IMR-90 (cell line): ENCODE measurements at places on chromosomes 5 and 9.

DNA sequence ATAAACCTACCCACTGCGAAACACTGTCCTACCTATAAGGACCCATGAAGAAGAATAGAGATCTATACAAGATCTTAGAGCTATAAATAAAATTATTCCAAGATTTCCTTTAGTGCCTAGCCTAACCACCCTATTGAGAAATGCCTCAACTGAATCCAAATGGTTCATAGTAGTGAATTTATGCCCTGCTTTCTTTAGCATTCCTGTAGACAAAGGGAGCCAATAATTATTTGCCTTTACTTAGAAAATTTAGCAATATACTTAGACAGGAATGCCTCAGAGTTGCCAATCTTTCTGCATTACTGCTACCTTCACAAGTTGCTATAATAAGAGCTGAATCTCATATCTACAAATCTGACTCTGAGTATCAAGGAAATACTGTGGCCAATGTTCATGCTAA lies 62.6 kb downstream of the PUM3 start:
- no peak for DNase-seq

- no peak for DNase-seq
These were observed 70.0 kb upstream of the IL17B start for GRCh38 chr5:149448831-149449714.

GRCh38 chr5:54146390-54146789 lies 164.0 kb downstream of the ARL15 start:
- DNase-seq: no peak

GRCh38 chr9:98176391-98177259 lies 15.8 kb downstream of the CORO2A start:
- no peak for DNase-seq

DNA sequence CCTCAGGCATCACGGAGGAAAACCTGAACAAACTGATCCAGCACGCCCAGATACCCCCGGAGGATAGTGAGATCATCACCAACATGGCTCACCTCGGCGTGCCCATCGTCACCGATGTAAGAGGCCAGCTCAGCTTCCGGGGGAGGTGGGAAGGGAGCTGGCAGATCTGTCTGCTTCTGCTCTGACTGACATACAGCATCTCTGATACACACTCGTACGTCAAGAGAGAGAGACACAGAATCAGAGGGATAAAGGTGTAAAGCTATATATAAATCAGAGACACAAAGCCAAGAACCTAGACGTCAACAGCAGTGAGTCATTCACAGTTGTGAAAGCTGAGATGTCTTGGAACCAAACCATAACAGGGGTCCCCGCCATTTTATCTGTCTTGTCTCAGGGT lies 30.1 kb upstream of the CFAP157 start:
- peak; percentile 14 for DNase-seq

GRCh38 chr5:167821151-167821550 lies 470.3 kb upstream of the WWC1 start:
- no peak for DNase-seq

DNA sequence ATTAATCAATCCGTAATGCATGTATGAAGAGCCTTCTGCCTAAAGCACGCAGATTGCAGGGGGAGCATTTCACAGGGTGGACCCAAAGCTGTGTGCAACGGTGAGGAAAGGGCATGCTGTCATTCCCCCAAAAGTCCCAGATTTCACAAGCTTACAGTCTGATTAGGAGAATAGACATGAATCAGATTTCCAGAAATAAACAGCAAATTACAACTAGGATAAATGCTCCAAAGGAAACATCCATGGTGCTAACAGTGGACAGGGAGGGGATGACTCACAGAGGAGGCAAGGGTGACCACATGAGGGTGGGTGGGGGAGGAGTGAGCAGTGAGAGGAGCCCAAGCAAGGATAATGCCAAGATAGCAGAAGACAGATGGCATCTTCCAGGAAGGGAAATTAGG lies 258.4 kb upstream of the TAS2R1 start:
- peak; percentile 96 for DNase-seq

GRCh38 chr5:133445744-133446143 lies 166.6 kb downstream of the FSTL4 start:
- DNase-seq: no peak

- DNase-seq: peak; percentile 10
These were observed 51.8 kb downstream of the SLC1A3 start for GRCh38 chr5:36658038-36658756.

DNA sequence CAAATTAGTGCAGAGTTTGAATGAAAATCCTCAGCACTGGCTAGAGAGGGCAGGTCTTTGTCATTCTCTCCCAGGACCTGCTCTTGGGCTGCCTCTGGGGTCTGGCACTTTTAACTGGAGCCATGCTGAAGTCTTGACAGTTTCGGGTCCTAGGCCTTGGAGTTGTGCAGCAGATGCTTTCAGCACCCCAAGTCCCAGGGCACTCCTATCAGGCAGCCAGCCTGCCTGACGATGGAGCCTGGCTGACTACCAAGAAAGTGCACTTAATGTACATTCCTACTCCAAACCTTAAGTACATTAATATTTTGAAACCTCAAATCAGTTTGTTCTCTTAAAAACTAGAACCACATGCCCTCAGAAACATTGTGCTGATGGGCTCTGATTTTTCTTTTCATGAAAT lies 69.3 kb upstream of the CXCL14 start:
- no peak for DNase-seq

DNA sequence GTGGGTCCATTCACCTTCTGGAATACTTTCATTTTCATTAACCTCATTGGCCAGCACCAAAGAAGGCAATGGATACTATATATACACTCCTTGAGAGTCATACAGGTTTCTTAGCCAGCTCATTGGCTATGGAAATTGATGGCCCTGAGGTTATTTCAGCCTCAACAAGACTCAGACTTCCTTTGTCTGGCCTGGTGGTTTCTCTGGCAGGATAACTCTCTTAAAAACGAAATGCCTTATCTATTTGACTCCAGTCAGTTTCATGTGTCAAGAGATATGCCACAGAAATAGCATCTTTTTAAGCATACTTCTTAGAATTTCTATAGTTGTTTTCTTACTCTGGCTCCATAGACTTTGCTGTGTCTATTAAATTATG lies 28.9 kb downstream of the CDH9 start:
- no peak for DNase-seq

GRCh38 chr5:4337519-4337918 lies 741.9 kb downstream of the IRX1 start:
- no peak for DNase-seq

DNA sequence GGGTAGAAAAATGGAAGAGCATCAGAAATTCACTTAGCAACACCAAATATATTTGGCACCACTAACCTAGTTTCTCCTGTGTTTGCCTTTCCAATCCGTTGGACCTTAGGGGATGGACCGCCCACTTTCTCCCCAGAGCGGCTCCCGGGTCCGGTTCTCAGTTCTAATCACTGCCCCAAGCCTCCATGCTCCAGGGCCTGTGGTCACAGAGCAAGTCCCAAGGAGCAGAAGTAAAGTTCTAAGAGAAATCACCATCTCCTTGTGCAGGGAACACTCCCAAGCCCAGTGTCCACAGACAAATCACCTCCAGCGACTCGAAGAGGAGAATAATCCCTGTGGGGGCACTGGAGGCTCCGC lies 728 bp upstream of the SLC1A1 start:
- DNase-seq: no peak

DNA sequence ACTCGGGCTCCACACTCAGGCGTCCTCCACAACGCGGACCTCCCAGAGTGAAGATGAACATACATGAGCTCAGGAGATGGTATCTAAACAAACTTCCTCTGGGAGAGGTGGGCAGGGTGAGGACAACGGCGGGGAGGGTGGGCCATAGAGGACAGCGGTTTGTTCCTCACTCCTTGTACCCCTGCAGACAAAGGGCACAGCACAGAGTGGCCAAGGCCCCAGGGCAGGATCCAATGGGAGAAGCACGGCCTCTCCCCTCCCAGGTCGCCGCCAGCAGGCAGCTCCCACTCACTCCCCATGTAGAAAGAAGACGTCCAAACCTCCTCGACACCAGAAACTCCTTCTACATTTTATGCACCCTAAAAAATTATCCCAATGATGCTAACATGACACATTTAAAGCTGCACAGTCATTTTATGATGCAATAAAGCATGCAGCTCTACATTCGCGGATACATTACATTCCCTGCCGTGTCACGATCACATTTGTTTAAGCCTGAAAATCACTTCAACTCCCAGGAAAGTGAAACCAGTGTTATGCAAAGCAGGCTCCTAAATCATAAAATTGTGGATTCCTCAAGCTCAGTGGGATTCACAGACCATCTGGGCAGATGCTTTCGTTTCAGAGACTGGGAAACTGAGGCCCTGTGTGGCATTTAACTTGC lies 87.5 kb upstream of the SARDH start:
- DNase-seq: peak; percentile 90

DNA sequence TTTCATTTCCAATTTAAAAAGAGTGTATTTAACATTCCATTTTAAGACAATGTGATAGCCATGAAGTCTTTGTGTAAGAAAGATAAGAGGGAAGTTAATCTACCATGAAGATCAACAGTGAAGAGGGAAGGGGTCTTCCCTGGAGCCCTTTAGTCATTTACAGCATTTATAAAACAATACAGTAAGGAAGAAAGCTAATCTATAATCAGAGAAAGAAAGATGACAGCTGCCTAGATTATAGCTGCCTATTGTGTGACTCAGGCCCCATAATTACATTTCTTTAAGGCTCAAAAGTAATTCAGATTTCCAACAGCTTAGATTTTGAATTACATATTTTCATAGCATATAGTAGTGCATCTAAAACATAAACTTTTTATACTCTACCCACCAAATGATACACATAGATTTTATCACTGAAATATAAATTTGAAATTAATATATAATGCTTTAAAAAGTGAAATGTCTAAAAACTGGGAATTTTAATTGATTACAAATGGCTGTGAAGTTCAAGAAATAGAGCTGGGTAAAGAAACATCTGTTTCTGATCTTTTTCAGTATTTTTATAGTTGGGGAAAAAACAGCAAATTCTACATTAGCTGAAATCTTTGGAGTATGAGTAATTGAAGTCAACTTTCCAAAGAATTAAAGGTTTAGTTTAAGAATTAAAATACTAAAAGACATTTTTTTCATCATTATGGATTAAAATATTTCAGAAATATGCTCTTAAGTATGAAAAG lies 89.6 kb downstream of the RIC1 start:
- DNase-seq: peak; percentile 24

DNA sequence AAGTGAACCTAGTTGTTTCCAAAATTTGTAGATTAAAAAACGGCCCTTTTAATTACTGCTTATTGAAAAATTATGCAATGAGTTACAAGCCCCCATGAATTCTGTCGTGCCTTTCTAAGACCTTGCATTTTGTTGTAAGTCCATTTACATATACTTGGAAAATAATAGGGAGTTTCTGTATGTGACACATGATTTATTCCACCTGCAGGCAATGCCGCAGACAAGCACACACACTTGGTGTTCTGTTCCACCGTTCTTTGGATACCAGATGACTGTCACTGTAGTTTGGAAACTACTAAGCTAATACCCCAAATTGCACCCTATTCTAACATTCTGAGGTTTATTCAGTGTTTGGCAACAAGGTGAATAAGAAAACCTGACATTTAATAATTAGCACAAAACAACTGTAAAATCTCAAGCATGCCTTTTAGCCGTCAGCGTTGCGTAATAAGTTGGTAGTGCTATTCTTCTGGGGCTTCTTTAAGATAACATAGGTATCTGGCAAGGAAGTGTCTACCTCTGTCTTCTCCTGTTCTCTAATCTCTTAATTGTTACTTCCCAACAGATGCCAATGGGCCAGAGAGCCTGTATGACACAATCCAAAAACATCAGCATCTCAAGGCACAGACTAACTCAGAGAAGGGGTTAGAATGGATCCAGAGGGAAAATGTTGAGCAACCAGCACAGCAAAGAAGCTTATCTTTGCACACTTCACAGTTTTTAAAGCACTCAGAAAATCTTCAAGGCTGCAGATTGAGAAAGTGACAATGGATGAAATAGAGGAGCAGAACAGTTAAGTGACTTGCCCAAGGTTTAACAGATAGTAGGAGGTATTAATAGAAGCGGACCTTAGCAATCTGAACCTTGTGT lies 48.2 kb upstream of the DPYSL3 start:
- peak; percentile 28 for DNase-seq

- no peak for DNase-seq
These were observed 588.8 kb upstream of the KLF4 start for GRCh38 chr9:108078375-108078774.

DNA sequence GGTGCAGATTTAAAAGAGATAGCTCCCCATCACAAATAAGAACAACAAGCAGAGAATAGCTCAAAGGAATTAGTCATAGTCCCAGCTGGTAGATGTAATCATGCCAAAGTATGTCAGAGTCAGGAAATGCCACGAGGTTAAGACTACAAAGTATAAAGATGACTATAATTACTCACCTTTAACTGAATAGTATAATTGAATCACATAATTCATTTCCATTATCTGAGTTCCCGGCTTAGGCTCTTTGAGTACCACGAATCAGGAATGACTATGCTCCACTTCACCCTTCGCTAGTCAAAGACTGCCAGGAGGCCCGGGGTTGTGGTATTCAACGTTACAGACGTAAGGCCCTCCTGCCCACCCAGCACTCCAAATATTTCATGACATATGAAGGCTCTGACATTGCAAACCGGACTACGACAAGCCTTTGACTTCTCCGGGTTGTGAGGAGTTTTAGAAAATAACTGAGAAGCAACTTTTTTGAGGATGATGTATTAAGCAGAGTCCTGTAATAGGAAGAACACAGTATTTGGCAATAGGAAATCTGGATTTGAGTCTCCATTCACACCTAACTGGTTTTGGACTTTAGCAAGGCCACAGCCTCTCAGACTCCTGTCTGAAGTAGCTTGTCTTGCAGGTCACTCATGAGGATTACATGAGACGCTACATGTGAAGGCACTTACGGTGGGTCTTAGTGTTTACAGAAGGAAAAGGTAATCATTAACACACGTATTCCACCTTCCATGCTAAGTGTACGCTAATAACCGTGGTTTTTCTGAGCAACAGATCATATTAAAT lies 64.6 kb downstream of the ENC1 start:
- peak; percentile 85 for DNase-seq

DNA sequence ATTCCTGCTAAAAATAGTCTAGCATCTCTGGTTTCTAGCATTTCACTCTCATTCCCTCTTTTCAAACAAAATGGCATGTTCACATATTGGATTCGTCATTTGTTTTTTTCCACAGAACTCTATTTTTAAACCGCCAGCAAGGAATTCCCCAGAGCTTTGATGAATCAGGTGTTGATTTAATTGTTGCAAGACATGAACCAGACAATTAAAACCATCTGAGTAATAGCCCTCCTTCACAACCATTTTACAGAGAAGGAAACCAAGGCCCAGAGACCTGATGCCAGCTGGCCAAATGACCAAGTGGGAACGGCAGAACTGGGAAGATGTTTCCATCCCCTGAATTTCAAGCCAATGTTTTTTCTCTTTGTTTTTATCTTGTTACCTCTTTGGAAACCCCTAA lies 167.0 kb downstream of the CAAP1 start:
- DNase-seq: no peak

DNA sequence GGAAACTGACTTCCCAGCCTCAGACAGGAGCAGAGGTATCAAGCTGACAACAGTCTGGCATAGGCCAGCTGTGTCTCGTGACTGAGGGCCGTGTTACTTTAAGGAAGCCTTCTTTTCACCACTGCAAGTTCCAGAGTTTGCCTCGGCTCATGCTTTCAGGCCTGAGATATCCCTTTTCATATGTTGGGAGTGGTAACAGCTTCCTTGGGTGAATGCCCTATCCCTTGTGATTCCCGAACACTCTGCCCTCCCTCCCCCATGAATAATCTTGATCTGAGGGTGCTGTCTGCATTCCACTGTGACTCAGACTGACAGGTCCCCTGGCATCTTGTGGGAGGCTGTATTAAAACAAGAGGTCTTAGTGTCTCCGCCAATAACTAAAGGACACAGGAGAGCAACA lies 49.7 kb upstream of the ARL15 start:
- DNase-seq: peak; percentile 15

GRCh38 chr5:38319491-38319890 lies 61.1 kb downstream of the EGFLAM start:
- DNase-seq: no peak

GRCh38 chr9:8825585-8826147 lies 1026.1 kb upstream of the DMAC1 start:
- DNase-seq: no peak
